Stimulated activated CD4-positive, alpha-beta T cell treated with anti-CD3 and anti-CD28 coated beads, Interleukin-4, amount 100 ng/mL, for 24 hours (primary cell): ENCODE measurements at places on chromosomes 12 and 14.

GRCh38 chr12:45336331-45336730, 120.4 kb downstream of the ANO6 start:
- DNase-seq: no peak

DNA sequence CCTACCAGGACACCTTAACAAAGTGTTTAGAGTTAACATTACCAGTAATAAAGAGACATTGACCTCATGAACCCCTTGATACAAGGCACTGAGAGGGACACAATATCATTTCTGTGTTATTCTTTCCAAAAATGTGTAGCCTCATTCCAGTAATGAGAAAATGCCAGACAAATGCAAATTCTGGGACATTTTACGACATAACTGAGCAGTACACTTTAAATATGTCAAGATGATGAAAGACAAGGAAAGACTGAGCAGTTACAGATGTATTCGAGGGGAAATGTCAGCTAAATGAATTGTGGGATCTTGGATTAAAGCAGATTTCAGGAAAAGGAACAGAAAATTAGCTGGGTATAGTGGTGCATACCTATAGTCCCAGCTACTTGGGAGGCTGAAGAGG, 255.6 kb downstream of the ERC1 start:
- no peak for DNase-seq

GRCh38 chr12:114381177-114381576, 24.8 kb downstream of the TBX5 start:
- no peak for DNase-seq

DNA sequence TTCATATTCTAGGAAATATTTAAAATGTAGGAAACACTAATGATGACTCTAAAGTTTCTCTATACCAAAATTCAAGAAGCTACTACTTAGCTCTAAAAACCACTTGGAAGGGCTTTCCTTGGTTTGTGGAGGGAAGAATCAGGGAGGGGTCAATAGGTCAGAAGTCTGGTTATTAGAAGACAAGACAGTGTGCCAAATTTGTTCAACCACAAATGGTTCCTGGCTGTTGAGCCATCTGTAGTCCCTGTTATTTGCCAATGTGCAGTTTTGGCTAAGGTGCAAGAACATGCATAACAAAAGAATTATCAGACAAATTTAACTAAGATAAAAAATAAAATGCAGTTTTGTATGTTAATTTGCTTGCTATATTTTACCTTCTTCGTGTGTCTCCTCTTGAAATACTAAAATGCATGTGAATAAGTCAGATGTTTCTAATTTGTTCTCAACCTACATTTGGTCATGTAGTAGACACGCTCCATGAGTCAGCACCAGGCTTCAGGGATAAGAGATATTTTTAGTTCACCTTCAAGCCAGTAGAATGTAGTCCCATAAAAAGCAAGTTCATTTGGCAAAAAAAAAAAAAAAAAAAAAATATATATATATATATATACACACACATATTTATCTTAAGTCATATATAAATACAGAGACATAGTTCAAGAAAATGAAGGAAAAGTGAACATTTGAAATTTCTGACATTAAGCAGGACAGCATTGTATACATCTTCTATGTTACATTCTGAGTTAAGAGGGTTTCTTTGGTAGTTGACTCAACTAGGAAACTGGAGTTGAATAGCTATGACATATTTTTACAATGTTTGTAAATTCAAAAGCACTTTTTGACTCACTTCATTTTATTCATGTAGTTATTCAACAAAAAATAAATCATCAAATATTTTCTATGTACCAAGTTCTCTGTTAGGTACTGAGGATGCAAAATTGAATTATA, 123.3 kb downstream of the KCNC2 start:
- no peak for DNase-seq

- no peak for DNase-seq
Measured at GRCh38 chr12:60176891-60177290, 581.1 kb downstream of the SLC16A7 start.

- no peak for DNase-seq
Measured at GRCh38 chr12:65631621-65632111, 192.6 kb upstream of the HMGA2 start.

GRCh38 chr14:101082036-101082435, 178.5 kb upstream of the RTL1 start:
- no peak for DNase-seq
